ENCODE measurements at places on chromosomes 1 and 21.

- no peak for DNase-seq
Observed at GRCh38 chr1:204396015-204396583, 15.5 kb downstream of the PPP1R15B start.

- DNase-seq: peak; percentile 72
Observed at GRCh38 chr1:21337928-21338572, 47.8 kb upstream of the ECE1 start.

DNA sequence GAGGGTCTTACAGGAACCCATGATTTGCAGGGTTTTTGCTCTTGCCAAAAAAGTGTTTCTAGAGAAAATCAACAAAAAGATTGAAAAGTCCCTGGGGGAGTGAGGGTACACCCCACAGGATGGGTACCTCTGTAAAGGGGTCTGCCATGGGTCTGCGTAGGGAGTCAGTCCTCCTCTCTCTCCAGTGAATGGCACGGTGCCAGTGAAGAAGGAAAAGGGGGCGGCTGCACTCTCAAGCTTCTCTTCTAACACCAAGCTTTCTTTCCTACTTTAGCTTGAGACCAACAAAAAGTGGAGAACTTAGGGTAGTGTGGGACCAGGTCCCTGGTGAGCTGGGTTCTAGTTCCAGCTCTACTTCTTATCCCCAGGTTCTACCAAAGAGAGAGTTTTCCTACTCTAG lies 87.4 kb downstream of the GLUL start:
- DNase-seq: peak; percentile 14

- peak; percentile 56 for DNase-seq
Observed at GRCh38 chr1:237981223-237981622, 90.5 kb upstream of the ZP4 start.

DNA sequence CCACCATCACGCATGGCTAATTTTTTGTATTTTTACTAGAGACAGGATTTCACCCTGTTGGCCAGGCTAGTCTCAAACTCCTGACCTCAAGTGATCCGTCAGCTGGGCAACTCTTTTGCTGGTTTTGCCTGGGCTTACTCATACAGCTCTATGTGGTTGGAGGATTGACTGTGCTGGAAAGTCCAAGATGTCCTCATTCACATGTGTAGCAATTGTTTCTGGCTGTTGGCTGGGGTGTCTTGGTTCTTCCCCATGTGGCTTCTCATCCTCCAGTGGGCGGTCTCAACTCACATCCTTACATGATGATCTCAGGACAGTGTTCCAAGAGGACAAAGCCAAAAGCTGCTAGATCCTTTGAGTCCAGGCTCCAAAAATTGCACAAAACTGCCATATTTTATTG lies 53.3 kb downstream of the TEX35 start:
- DNase-seq: no peak

DNA sequence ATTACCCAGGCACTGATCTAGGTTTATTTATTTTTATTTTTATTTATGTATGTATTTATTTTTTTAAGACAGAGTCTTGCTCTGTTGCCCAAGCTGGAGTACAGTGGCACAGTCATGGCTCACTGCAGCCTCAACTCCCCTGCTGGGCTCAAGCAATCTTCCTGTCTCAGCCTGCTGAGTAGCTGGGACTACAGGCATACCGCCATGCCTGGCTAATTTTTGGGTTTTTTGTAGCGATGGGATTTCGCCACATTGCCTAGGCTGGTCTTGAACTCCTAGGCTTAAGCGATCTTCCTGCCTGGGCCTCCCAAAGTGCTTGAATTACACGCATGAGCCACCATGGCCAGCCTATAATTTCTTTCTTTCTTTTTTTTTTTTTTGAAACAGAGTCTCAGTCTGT lies 9.4 kb downstream of the PHACTR4 start:
- DNase-seq: no peak

- DNase-seq: no peak
Observed at GRCh38 chr1:166197141-166197540, 30.3 kb upstream of the FAM78B start.

DNA sequence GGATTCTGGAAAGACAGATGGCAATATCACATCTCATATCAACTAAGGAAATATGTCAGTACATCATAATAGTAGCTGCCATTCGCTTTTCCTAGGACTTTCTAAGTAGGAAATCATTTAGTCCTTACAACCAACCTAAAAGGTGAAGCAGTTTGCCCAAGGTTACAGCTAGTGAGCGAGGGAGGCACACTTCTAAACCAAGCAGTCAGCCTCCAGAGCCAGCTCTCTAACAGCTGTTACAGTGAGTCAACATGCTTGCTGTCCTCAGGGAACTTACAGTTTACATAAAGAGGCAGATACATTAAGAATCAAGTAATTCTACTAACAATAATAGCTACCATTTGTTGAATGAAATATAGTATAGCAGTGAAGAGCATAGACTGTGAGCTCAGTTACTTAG lies 57.1 kb downstream of the GIPC2 start:
- no peak for DNase-seq

Data from MV-4-11 (cell line).